ENCODE measurements at places on chromosomes 3 and 15.

GRCh38 chr15:23083115-23083514 is 43.7 kb upstream of the TUBGCP5 start:
- no peak for DNase-seq

- no peak for DNase-seq
These were observed 63.1 kb upstream of the TBC1D5 start for GRCh38 chr3:17805461-17805940.

DNA sequence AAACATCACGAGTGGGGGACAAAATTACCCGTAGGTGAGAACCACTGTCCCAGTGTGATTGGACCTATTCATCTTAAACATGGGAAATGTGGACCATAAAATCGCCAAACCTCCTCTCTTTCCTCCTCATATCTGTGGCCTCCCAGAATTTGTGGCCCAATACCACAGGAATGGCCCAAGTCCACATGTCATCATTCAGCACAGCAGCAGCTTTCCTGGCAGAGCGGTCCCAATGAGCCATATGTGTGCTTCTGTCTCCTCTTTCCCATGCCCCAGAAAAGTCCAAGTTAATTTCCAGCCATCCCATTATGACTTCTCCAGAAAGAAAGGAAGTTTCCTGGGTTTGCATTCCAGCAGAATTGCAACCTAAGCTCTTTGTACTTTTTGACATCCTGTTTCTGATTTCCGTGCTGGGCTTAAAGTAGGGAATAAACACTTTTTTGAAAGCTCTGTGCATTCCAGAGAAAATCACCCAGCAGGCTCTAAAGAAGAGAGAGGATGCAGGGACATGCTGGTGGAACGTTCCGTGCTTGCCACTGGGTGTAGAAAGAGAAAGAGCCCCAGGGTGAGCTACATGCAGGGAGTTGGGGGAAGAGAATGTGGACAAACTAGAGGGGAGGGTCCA is 259.4 kb upstream of the PROK2 start:
- no peak for DNase-seq

DNA sequence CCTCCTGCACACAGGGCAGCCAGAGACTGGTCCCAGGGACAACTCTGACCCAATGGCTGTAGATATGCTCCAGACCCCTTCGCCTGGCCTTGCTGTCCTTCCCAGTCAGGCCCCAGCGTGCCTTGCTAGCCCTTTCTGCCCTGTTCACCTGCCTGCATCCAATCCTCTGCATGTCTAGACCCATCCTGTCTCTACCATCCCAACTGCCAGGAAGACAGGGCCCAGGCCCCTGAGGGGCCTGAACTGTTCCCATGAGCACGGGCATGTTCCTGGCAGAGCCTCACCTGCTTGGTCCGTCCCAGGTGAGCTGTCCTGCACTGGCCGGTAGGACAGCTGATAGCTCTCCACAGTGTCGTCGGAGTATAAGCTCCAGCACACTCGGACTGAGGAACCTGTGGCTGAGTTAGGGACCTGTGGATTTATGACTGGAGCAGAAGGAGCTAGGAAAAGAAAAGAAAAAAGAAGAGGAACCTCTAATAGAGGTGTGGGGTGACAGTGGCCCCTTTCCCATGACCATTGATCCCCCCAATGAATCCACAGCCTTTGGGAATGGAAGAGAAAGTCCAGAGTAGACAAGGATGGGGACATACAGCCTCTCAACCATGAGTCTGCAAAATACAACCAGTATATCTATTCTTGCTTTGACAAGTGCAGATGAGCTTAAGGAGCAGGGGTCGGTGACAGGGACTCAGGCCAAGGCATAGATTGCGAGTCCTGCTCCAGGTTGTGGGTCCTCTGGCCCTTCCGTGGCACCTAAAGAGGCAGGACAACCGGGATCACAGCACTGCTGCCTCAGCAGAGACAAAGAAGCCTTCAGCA is 33.9 kb downstream of the FSD2 start:
- DNase-seq, result no peak

DNA sequence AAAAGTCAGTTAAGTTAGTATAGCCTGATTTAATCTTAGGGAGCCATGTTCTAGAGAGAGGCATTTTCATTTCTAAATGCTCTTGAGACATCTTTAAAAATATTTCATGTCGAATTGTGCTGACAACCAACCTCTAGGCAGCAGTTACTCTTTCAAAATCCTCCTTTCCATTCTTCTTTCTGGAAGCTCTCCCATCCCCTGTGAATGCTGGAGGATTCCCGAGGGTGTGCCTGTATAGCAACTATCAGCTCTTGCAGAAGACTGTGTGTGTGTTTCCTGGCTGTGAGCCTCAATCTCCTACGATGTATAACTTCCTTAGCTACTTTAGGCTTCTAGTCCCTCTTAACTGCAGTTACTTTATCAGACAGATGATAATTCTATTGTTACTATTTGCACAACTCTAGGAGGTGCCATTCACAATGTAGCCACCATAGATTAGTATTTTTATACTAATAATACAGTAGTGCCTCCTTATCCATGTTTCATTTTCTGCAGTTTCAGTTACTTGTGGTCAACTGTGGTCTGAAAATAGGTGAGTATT is 250.3 kb downstream of the EDEM1 start:
- DNase-seq, result no peak

- peak; percentile 96 for DNase-seq
These were observed at the start of gene RNF168 for GRCh38 chr3:196503196-196504076. RNF168 (minus strand) TSS chr3:196503768; CDS start chr3:196503173, 595 bp downstream.

DNA sequence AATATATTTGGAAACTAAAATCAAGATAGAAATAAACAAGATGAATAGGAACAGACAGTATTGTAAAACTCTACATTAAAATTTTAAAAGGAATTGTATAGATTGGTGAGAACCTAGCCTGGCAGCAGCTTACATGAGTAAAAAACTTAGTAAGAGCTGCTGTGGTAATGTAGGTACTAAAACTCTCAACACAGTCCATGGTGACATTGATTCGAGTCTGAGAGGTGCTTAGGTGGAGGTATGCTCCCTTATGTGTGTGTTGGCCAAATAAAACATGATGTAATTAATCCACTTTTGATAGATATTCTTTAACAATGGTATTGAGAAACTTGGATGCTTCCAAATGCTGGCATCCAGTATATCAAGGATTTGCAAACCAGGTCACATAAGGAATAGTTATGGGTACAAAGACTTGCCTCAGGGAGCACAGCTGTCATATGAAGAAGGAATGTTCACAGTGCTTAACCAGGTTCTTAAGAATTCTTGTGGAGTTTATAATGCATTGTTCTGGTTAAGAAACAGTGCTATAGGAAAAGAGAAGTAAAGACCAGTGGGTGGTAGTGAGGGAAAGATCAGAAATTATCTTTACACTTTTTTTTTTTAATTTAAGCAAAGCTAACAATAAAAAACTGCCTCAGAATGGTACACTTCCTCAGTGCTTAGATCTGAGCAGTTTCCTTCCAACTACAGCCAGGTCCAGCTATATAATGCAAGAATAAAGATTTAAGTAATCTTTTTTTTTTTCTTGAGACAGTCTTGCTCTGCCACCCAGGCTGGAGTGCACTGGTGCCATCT is 24.6 kb upstream of the IL20RB start:
- DNase-seq, result no peak

DNA sequence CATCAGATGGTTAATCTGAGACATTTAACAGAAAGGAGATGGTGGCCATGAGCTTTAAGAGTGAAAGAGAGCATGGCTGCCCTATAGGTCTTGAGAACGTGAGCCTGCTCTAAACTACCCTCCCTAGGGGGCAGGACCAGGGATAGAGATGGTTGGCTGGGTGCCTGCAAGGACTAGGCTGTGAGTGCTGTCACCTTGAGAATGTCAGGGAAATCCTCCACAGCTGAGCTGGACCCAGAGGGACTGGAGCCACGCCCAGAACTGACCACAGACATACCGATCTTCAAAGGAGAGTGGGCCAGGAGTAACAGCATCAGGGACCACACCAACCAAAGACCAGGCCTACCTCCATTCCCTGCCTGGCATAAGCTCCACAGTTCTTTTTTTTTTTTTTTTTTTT is 53.6 kb upstream of the UBE2E1 start:
- no peak for DNase-seq
